ENCODE measurements at places on chromosomes 3 and 15. TPM values are rescaled to one million over a fixed set of nuclear protein-coding genes. Genes with fewer than 3 reads are reported as not detected.

DNA sequence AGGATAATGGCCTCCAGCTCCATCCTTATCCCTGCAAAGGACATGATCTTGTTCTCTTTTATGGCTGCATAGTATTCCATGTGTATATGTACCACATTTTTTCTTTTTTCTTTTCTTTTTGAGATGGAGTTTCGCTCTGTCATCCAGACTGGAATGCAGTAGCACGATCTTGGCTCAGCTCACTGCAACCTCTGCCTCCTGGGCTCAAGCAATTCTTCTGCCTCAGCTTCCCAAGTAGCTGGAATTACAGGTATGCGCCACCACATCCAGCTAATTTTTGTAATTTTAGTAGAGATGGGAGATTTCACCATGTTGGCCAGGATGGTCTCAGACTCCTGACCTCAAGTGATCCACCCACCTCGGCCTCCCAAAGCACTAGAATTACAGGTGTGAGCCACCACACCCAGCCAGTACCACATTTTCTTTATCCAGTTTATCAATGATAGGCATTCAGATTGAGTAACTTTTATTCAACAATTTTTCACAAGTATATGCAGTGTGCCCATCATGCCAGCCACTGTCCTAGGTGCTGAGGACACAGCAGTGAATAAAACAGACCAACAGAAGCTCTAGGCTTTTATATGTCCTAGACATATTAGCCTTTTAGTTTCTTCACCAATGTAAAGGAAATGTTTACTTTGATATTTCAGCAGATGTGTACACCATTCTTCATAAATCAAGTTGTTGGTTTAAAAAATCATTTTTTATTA is 815.2 kb downstream of the FHIT start:
- DNase-seq = no peak

RAD51 gene
- total RNA-seq = 0.77 TPM

DNA sequence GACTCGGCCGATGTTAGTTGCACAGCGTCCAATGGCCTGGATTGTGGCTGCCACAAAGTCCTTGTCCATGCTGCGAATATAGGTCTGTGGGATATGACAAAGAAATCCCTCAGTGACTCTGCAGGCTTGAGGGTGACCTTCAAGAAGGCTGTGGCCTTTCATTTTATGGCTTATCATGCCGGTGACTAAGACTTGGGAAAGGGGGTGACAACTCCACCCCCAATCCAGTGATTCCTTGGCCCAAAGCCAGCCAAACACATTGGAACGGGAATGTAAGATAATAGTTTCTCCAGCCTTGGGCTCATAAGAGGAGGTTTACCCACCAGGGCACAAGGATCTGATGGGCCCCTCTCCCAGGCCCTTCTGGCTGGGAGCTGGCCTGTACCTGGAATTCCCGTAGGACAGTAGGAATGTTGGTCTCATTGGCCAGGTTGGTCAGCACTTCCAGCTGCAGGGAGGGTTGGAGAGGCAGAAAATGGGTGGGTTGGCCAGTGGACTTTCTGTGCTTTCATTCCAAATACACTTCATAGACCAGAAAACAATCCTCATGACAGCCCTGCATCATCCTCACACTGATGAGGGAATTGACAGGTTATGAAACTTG is 30.7 kb upstream of the CPEB1 start:
- no peak for DNase-seq

- no peak for DNase-seq
These were observed 4.2 kb downstream of the SLC25A20 start for GRCh38 chr3:48894516-48894915.

MYZAP gene
- total RNA-seq = not detected

All from fibroblast of lung (primary cell).